Activated naive CD4-positive, alpha-beta T cell (primary cell): ENCODE measurements at places on chromosomes 1 and 21.

DNA sequence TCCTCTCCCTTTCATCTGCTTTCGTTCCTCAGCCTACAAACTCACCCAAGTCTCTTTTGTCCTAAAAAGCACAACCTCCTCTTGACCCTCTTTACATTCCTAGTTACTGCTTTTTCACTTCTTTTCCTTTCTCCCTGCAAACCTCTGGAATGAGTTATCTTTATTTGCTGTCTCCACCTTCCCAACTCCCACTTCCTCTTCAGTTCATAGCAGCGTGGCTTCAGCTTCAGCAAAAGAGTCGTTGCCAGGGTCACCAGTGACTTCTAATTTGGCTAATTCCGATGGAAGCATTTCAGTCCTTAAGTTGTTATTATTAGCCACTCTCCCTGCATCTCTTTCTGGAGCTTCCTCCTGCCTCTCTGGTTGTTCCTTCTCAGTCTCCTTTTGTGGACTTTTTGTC lies 6.2 kb upstream of the TMEM54 start:
- no peak for DNase-seq

DNA sequence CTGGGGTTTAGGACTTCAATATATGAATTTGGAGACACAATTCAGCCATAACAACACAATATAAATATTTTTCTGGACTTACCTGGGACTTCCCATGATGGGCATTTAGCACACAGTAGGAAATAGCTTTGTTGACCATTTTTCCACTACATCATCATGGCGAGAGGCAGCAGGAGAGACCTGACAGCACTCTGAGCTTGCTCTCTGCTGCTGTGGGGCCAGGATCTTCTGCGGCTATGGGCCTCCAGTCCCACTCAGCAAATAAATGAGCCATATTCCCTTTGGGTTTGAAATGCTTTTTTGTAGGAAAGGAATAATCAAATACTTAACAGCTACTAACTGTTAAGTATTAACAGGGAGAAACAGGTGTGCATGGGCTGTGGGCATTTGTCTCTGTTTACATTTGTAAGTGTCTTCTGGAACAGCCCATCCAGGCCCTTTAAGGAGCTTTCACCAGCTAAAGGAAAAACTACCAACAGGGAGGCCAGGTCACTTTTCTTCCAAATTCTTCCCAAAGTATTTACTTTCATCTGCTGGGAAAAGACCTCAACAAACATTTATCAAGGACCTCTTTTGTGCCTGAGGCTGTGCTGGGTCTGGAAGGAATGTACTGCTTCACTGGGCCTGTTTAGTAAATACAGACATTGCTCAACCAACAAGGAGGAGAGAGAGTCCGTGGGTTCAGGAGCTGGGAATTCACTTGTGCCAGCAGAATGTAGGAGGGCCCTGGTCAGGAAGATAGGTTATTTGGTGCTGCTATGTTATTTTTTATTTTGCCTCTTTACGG lies 133.2 kb downstream of the LRIG2 start:
- DNase-seq: no peak

GRCh38 chr1:62024690-62025089 lies 170.0 kb upstream of the L1TD1 start:
- no peak for DNase-seq

- DNase-seq: no peak
These were observed 61.9 kb downstream of the UBE2T start for GRCh38 chr1:202279806-202280205.

DNA sequence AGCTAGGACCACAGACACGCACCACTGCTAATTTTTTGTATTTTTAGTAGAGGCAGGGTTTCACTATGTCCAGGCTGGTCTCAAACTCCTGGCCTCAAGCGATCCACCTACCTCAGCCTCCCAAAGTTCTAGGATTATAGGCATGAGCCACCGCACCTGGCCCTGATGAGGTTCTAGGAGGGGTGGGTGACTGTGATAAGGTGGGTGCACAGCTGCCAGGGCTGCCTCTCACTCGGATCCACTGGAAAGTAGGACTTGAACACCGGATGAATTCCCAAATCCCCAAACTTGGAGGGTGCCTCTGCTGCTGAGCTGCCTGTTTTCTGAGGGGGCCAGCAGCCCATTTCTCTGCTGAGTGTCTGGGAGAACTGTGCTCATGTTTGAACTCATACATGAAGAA lies 68.2 kb upstream of the PARP1 start:
- DNase-seq: no peak

GRCh38 chr1:67684526-67685066 lies 405 bp upstream of the GADD45A start:
- DNase-seq: no peak
